Activated naive CD4-positive, alpha-beta T cell treated with anti-CD3 and anti-CD28 coated beads, Interleukin-2, amount 10 ng/mL, durations not matched to agents 7 days and 5 days (primary cell): ENCODE measurements at places on chromosomes 4 and X.

- DNase-seq, result no peak
Observed at GRCh38 chrX:42664680-42665079, 113.3 kb downstream of the PPP1R2C start.

- no peak for DNase-seq
Observed at GRCh38 chrX:20217271-20217670, 49.4 kb downstream of the RPS6KA3 start.

DNA sequence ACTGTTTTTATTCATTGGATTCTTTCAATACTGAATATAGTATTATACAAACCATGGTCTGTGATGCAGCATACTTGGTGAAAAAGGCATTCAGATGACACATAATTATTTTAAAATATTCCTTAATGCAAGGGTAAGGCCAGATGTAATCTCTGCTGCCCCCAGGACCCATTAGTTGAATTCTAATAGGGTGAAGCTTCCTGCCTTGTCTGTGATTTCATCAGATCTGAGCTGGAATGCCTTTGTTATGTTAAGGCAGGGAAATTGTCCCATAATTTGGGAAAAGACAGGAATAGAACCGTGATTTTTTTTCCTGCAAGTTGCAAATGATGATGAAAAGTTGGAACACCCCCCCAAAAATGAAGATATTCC lies 26.1 kb downstream of the ZRSR2 start:
- DNase-seq, result no peak

DNA sequence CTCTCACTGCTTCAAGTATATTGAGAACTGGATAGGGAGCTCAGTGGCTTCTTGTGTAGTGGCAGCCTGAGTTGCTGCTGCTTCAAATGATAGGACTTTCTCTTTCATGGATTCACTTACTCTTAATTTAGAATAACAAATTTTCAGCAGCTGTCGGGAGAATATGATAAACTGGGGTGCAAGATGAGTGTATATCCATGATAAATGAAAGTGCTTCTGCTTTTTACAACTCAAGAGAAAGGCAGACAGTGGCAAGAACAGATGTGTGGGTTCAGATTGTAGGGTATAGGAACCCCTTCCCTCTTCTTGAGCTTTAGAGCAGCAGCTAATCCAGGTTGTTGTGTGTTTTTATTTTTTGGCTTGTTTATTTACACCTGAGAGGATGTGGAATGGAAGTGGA lies 1.0 kb downstream of the SH3BGRL start:
- no peak for DNase-seq

- DNase-seq, result no peak
Observed at GRCh38 chr4:183872531-183872930, 32.6 kb upstream of the STOX2 start.

DNA sequence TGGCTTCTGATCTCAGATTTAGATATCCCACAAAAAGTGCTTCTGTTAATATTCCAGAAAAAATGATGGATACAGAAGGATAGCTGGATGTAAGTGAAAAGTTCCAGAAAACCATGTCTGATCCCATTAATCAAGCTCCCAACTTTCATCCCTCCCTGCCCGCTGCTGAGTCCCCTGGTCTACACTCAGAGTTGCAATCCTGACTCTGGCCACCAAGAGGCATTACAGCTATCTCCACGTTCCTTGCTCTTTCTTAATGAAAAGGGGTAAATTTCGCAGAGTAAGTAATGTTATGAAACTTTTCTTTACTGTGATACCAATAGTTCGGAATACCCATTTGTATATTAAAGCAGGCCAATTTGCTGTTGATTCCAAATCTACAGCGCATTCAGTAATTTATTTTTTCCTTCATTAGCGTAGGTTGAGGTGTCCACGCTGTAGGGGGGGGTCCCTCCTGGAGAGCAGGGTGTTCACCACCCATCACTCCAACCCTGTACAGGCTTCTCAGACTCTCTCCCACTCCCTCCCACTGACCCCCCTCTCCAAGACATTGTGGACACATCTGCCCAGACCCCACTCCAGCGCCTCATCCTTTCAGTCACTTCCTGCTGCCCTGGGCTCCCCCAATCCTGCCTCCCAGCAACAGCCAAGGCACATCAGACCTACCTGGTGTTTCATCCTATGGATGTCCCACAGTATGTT lies 55.1 kb downstream of the RAB40A start:
- peak; percentile 43 for DNase-seq

DNA sequence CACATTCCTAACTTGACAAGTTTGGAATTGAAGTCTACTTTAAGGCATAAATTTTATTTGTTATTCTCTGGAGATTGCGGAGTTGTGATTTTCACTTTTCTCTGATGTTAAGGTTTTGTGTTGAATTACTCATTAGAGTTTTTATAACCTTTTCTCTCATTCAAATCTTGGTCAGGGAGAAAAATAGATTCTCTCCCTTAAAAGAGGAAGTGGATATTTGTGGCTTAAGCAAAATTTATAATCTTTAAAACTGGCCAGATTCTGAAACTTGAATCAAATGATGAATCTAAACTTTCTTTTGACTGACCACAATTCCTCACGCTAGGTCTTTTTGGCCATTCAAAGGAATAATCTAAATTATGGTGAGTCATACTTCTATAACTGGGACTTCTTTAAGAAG lies 361.4 kb downstream of the TEX13C start:
- no peak for DNase-seq

DNA sequence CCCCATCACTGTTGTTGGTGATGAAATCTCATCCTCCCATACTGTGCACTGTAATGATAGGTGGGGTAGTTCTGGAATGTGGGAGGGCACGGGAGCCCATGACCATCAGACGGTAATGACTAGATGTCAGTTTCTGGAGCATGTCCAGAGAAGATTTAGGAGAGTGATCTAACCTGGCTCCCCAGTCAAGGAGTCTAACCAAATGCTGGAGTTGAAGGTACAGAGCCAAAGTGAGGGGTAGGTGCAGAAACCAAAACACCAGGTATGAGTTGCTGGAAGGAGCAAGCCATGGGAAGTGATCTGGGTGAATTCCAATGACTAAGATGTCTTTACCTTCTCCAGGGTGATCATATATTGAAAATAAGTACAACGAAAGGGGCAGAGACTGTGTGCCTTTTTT lies 296.9 kb downstream of the INPP4B start:
- DNase-seq, result no peak

DNA sequence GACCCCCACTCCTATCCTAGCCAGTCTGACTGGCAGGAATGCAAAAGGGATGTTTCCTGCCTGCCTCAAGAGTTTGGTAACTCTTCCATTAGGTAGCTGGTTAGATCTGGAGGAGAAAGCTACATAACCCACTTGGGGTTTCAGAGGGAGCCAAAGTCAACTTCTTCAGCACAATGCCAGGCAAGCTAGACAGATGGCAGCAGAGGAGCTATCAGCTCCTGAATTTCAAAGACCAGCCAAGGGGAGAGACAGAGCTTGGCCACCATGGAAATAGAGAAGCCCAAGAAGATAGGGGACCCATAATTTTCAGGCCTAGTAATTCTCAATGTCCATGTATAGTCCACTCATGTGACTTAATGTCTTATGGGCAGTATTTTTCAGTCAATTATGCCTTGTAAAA lies 56.4 kb downstream of the PGRMC1 start:
- DNase-seq, result no peak

DNA sequence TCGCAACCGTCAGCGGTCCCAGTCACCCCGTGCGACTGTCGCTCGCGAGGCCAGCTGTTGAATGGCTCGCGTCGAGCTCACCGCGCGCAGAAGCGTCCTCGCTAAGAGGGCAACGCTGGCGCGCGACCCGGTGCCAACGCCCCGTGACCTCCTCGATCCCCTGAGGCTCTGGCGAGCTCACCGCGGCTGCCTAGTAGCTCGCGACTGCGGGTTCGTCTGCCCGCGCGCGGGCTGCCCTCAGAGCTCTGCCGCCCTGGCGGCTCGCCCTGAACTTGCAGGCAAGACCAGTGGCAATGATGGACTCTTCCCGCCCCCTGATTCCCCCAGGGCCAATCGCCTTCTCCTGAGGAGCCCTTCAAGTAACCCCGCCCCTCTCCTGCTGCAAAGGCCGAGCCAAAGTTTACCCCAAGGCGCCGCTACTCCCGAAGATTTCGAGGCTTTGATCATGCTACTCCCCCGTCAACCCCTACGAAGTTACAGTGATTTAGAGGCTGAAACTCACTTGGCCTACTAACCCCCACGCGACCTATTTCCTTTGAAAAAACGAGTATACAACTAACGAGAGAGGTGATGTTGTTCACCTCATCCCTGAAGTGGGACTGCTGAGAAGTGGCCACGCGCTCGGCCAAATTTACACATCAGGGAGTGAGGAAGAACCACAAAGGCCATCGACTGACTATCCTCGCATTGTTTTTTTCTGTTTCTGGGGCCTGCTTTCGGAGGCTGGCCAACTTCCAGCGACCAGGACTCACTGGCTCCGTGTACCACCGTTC lies 37.5 kb downstream of the PGRMC1 start:
- peak; percentile 60 for DNase-seq
